ENCODE measurements at places on chromosomes 16 and 17.

DNA sequence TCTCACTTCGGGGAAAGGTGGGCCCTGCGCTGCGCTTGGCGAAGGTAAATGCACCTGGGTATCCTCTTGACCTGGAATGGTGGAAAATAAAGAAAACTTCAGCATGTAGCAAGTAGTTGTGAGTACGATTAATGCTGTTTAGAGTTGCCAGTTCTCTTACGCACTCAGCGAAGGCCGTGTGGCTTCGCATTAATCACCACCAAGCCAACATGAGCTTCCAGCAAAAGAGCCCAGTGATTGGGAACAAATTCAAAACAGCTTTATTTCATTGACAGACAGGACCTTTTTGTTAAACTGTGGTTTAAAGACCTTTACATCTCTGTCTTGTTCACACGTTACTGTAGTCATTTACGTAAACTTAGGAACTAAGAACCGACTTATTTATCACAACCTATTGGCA is 531.4 kb downstream of the MAF start:
- no peak for DNase-seq

DNA sequence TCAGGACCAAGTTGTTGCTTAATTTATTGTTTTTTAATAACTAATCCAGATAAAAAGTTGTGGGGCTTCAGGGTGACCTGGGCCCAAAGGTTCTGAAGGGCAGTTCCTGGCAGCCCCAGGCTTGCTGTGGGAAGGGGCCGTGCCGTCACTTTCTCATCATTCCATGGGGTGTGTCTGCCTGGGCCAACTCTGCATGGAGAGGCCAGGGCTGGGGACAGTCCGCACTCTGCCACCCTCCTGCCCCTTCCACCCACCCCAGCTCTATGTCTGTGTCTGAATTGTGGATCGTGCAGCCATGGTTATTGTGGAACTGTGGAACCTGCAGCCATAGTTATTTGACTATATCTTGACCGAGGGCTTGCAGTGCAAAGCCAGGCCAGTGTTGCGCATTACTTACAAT is 4.0 kb downstream of the LIMD2 start:
- DNase-seq: no peak

DNA sequence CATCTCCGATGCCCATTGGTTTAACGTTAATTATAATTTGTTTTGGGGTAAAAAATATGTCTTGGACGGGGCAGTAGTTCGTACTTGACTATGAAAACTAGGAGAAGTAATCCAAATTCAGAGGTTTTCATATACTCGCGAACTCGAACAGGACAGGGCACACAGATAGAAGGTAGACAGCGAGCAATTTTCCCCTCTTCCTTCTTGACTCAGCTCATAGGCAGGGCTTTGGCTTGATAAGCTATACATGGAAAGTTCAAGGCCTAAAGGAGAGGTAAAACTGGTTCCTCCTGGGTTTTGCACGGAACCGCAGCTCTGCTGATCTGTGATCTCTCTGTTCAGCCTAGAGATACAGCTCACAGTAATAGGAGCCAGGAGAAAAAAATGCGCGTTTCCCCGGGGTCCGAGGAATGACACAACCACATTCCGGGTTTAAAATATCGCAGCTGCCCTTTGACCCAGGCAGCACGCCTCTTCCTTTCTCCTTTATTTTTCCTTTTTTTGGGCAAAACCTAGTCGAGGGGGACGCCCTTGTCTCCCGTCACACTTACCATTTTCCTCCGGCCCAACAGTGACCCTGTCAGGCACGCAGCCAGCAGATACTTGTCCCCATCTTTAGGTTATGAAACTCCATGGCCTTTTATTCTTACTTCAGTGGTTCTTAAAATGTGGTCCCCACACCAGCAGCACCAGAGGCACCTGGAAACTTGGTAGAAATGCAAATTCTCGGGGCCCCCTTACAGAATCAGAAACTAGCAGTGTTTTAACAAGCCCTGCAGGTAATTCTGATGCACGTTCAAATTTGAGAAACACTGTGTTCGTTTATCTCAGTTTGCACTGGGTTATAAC is 1.7 kb upstream of the LASP1 start:
- no peak for DNase-seq

DNA sequence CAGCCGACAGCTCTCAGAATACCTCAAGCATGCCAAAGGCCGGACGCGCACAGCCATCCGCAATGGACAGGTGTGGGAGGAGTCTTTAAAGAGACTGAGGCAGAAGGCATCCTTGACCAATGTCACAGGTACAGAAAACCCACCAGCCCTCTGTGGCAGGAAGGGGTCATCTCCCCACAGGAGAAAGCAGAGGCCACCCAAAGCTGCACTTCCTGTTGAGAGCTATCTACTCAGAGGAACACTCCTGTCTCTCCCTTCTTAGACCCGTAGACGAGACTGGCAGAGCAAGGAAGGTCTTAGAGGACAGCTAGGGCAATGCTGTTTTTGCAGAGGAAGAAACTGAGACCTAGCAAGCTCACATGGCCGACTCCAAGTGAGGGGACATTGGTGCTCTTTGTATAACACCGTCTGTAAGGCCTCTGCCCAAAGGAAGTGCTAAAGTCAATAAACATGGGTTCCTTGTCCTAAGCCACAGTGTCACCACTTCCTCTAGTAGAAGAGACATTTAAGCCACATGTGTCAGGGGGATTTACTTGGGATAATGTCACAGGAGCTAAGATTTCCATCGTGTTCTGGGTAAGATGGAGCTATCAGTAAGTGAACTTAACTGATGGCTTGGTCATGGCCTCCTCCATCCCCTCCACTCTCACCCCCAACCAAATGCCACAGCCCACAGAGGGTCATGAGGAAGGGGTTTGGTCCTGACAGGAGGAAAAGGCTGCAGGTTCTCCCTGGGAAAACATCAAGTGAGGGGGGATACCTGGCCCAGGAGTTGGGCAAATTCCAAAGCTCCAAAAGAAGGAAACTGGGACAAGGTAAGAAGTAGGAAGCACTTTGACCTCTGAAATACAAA is 9.4 kb downstream of the LPO start:
- DNase-seq: no peak

Measured in NCI-H1417 treated with DMSO at 0.1 percent for 48 hours (cell line).